ELR (cell line): ENCODE measurements at places on chromosomes 2 and 18.

- no peak for DNase-seq
Observed at GRCh38 chr2:120383631-120384340, 37.9 kb downstream of the INHBB start.

- no peak for DNase-seq
Observed at GRCh38 chr2:69804416-69804815, 25.0 kb upstream of the GMCL1 start.

DNA sequence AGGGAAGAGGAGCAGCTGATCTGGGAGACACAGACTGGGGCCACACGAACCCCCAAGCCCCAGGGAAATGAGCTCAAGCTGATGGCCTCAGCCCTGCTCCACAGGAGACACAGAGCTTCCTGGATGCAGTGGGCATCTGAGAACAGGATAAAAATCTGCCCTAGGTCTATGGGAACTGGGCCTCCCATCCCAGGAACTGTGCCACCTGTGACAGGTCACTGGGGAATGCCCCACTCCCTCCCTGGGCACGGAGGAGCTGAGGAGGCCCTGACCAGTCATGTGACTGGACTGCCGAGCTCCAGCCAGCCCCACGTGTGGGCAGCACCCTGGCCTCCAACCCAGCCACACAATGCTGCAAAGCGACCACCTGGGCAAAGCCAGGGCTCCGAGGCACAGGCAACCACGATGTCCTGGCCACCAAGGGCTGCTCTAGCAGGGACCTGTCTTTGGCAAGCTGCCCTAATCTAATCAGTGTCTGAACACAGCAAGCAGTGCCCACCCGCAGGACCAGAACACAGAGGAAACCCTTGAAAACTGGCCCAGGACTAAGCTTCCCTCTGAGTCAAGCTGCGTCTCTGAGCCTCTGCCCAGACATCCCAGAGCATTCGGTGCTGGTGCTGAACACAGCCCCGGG lies 57.8 kb upstream of the ID2 start:
- no peak for DNase-seq

GRCh38 chr2:3409627-3410170 lies 30.2 kb downstream of the TRAPPC12 start:
- DNase-seq: no peak

- no peak for DNase-seq
Observed at GRCh38 chr18:48616484-48617255, 77.8 kb downstream of the CTIF start.

- no peak for DNase-seq
Observed at GRCh38 chr2:144498277-144498676, 21.6 kb downstream of the ZEB2 start.

- no peak for DNase-seq
Observed at GRCh38 chr2:59875836-59876235, 677.6 kb downstream of the BCL11A start.

GRCh38 chr2:15940661-15941480 lies 521 bp downstream of the MYCN start:
- no peak for DNase-seq

- DNase-seq: no peak
Observed at GRCh38 chr2:206241736-206242135, 32.7 kb upstream of the ZDBF2 start.

DNA sequence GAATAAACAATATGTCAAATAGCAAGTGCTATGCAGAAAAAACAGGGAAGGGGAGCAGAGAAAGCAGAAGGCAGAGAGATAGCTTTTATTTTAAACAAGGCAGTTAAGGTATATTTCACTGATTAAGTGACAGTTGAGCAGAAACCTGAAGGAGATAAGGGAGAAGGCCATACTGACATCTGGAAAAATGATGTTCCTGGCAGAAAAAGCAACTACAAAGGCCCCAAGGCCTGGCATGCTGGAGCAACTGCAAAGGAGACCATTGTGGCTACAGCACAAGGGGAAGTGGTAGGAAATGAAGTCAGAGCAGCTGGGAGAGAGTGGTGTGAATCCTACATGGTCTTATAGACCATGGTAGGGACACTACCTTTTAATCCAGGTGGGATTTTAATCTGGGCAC lies 8.9 kb upstream of the PCBP1 start:
- DNase-seq: no peak

GRCh38 chr2:10457846-10458598 lies 9.9 kb upstream of the ODC1 start:
- DNase-seq: peak; percentile 30

DNA sequence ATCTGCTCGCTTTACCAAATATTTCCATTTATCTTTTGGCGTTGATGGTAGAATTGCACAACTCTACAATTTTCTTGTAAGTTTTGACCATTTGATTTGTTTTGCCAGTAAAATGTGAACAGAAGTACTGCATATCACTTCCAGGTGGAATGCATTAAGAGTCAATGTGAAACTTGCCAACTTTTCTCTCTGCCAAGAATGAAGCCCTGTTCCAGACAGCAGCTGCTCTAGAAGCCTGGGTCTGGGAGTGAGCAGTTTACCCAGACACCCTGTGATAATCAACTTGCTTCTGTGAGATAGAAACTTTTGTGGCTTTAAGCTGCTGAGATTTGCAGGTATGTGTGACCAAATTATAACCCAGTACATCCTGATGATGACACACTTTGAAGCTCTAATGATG lies 115.9 kb upstream of the SYT4 start:
- DNase-seq: no peak
